ENCODE measurements at places on chromosomes 4 and X.

DNA sequence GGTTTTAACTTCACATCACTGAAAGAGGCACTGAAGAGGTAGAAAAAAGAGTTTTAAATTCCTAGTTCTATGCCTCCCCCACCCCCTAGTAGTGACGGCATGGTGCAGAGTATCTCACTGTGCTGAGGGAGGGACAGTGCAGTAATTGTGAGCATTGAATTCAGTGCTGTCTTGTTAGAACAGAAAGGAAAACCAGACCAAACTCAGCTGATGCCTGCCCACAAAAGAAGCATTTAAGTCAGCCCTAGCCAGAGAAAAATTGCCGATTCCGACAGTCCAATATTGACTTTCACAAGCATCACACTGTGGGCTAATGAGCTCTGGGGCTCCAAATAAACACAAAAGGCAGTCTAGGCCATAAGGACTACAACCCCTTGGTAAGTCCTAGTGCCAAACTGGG lies 417.7 kb downstream of the AR start:
- no peak for DNase-seq

GRCh38 chr4:6175426-6175825 lies 24.9 kb downstream of the JAKMIP1 start:
- no peak for DNase-seq

- no peak for DNase-seq
These were observed 477 bp downstream of the FGF5 start for GRCh38 chr4:80266902-80267380.

- DNase-seq, result no peak
These were observed 249.9 kb downstream of the HNRNPD start for GRCh38 chr4:82123934-82124333.

DNA sequence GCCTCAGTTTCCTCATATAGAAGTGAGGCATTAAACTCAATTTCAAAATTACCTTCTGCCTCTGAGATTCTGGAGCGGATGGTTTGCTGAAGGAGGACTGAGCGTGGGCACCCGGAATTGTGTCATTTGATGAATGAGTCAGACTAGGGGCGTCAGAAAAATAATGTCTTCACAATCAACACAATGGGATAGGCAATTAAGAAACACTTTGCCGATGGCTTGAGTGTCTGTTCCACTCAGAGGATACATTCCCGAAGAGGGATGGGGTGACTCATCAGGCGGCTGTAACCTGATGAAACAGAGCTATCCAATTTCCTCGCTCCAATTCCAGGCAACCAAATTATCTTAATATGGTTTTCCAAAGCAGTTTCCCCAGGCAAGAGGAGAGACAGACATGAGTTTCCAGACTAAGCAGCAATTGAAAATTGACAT lies 1.2 kb upstream of the CHRNA9 start:
- DNase-seq, result no peak

DNA sequence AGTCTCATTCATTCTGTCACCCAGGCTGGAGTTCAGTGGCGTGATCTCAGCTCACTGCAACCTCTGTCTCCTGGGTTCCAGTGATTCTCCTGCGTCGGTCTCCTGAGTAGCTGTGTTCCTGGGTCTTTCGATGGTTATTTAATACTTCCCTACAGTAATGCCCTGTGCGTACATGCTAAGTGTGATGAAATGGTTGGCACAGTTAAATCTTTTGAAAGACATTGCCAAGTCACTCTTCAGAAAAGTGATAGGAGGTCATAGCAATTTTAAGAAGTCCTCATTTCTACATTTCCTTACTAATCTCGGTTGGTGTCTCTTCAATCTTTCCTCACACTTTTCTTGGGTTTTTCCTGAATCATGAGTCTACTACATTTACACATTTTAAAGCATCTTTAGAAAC lies 14.4 kb downstream of the HTT-AS start:
- no peak for DNase-seq

GRCh38 chr4:26719954-26720552 lies 136.2 kb downstream of the TBC1D19 start:
- no peak for DNase-seq

Measured in CD8-positive, alpha-beta T cell (primary cell).